ENCODE measurements at places on chromosomes 13 and 19. TPM values are rescaled to one million over a fixed set of nuclear protein-coding genes. Genes with fewer than 3 reads are reported as not detected.

DNA sequence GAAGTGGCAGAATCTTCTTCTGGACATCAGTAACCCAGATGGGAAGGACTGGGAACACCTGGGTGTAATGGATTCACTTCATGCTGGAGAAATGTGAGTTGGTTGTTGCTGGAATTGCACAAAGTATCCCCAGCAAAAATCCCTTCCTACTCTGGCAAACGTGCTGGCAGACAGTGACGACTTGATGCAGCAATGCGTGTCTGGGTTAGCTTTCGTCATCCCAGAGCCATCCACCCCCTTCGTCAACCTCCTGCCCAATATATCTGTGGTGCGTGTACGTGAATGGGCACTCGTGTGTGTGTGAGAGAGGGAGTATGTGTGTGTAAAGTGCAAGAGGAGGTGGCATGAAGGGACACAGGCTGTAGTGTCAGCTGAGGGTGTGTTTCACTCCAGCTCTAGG lies 70.9 kb downstream of the TM9SF2 start:
- no peak for DNase-seq

DNA sequence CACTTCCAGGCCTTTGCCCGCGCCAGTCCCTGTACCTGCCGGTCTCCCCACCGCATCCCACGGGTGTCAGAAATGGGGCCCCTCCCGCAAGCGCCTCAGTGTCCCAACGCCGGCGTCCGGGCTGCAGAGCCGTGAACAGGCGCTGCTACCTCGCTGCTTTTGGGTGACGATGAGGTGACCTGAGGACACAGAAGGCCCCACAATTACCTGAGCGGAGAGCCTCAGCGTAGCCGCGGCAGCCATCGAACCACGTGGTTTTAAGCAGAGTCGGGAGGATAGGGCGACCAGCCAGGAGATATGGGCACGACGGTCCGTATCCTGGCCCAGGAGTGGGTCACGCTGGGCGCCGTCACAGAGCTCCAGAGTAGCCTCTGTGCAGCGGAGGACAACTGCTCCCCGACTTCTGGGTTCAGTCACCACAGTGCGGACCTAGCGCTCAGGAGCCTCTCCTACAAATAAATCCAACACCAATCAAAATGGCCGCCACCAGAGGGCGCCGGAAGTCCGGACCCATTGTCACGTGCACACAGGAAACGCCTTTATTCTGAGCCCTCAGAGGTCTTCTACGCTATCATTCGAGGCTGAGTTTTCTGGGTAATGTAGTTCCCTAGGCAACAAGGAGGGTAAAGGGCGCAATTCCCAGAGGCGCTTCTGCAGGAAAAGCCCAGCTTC lies at the start of gene ZNF814:
Gene ZNF814, minus strand, starts transcription at position 478 of the 672 bp plus-strand sequence. Its CDS starts 235 bp downstream, at position 243.
- DNase-seq: peak; percentile 94

DNA sequence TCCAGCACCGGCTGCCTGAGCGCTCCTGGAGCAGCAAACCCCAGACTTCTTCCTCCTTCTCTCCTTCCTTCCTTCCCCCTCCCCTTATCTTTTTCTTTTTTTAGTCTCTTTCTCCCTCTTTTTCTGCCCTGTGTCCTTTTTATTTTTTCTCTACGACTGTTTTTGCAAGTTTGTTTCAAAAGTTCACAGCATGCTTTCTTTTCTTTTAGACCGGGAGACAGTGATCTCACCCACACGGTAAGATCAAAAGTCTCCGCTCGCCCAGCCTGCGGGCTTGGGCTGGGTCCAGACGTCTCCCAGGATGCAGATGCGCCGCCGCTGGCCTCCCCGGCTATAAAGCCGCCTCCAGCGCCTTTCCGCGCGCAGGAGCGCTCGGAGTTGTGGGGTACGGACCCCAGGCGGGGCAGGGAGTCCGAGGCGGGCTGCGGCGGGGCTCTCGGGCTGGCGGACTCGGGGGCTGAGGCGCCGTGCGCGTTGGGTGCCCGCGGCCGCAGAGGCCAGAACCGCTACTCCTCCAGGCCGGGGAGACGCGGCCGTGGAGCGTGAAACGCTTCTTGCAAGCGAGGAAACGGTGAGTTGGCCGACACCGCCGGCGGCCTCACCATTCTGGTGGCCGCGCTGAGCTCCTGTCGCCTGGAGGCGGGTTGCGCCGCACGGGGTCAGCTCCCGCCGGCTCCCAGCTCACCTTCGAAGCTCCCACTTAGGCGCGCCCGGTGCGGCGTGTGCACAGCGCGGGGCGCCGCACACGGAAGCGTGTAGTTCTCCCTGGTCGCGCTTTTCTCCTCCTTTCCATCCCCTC lies 2.0 kb upstream of the TSHZ3 start:
- no peak for DNase-seq

The F7 gene
- total RNA-seq: 0.26 TPM

- no peak for DNase-seq
Measured at GRCh38 chr13:90690458-90691080, 656.9 kb upstream of the MIR17HG start.

The GZMM gene
- total RNA-seq: 0.60 TPM

- peak; percentile 68 for DNase-seq
Measured at GRCh38 chr19:6092329-6093286, 17.7 kb downstream of the RFX2 start.

- no peak for DNase-seq
Measured at GRCh38 chr13:76991432-76991795, 467 bp upstream of the CLN5 start.

- DNase-seq: peak; percentile 78
Measured at GRCh38 chr19:4352701-4353121, 9.3 kb downstream of the MPND start.

The LIPE gene
- 11.5 TPM for total RNA-seq

The LYPD4 gene
- not detected for total RNA-seq

DNA sequence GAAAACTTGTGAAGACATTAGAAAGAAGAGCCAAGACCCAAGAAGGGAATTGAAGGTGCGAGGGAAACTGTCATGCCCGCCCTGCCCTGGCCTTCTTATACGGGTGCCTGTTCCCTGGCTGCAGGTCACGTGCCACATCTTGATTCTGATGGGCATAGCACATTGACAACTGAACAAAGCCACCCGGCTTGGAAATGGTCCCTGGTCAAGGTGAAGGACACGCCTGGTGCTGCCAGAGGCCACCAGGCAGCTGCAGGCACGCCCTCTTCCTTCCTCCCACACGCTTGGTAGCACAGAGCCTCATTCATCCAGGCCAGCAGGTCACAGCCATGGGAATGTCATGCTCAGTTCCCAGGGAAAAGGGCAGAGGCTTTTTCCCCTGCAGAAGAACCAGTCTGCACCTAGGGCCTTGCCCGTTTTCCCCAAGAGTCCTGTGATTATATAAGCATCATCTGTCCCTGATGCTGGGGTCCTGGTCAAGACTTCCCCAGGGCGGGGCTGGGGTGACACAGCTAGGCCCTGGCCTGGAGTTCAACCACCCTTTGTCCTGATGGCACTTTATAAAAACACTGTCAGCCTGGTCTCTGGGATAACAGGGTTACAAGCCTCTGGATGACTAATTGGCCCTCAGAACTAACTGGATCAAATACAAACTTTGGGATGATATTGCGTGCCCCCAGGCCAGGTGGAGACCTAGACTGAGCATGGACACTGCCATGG lies 56.0 kb downstream of the CDADC1 start:
- no peak for DNase-seq

DNA sequence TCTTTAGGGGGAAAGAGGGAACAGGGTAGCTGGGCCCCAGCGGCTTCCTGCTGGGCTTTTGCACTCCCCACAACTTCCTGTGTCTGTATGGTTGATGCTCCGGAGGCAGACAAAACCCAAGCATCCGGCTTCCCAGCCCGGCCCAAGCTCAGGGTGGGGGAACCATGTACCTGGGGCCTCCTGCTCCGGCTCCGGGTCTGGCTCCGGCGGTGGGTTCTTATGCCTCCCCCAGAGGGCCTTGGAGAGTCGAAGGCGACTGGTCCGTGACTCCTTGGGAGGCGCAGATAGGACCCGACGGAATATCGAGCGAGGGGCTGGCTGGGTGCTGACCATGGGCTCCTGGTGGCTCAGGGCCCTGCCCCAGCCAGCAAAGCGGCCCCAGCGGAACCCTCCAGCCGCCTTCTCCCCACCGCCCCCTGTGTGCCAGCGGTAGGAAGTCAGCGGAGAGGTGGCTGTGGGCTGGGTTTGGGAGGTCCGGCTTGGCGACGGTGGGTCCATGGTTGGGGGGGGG lies 428 bp downstream of the RASAL3 start:
- DNase-seq: peak; percentile 35
